ENCODE measurements at places on chromosomes 5 and 9.

GRCh38 chr5:33827018-33827707, 64.6 kb downstream of the ADAMTS12 start:
- DNase-seq: no peak

DNA sequence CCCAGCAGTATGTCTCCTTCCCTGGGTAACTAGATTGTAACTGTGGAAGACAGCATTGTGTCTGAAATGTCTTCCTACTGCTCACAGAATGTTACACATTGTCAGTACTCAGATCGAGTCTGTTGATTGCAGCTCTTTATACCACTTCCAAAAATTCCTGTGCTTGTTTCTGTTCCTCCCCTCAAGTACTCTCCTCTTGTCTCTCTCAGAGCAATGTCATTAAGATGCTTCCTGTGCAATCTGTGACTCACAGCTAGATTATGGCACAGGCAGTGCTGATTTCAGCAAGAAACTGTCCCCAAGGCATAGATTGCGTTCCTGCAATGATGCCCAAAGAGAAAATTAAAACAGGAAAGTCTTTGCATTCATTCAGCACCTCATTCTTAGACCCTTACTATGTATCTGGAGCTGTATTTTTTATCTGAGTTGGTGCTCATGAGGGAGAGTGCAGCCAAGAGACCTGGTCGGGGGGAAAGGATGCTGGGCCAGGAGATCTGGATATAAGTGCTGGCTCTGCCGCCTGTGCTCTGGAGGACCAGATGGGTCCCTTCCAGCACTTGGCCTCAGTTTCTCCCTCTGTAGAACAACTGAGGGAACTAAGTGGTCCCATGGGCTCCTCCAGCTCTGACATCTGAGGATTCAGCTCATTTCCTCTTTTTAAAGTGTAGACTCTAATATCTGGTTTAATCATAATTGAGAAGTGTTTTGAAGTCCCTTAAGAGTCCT, 40.8 kb upstream of the GNPDA1 start:
- no peak for DNase-seq

GRCh38 chr9:83006378-83006777, 56.6 kb downstream of the RASEF start:
- no peak for DNase-seq

DNA sequence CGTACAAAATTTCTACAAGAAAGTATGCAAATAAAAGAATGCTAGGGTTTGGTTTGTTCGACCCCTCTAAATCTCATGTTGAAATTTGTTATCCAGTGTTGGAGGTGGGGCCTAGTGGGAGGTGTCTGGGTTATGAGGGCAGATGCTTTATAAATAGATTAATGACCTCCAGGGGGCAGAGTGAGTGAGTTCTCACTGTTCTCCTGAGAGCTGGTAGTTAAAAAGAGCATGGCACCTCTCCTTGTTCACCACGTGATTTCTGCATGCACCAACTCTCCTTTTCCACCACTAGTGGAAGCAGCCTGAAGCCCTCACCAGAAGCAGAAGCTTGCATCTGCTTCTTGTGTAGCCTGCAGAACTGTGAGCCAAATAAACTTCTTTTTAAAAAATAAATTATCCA, 50.4 kb upstream of the FAM170A start:
- no peak for DNase-seq

- no peak for DNase-seq
These were observed 26.8 kb downstream of the FREM1 start for GRCh38 chr9:14883310-14883944.
